ENCODE measurements at places on chromosomes 6 and 20.
A peak's percentile ranks its signal among the peaks of the same experiment; 100 is the strongest.

DNA sequence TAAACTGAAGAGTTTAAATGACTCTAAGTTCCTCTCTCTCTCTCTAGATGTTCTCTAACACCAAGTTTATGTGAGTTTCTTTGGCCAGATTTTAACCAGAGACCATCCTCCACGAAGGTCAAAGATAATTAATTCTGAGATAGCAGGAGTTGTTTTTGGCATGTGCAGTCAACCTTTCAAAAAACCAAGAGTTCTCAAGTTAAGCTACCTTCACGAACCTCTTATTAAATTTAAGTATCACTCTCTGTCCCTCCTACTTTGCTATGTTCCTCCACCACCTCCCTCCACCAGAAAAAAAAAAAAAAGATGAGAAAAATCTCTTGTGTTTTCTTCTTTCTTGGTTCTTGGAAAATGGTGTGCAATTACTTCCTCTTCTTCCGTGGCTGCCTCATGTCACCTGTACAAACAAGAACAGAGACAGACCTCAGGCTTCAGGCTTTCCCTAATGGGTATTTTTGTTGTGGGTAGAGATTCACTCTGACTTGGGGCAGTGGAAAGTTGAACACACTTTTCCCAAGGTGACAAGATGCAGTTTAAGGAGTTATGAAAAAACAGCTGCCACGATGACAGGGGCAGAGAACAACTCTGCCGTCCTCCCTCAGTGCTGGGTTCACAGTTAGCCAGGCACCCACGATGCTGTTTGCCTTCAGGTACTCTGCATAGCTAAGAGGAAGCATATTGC lies 64.3 kb downstream of the ADTRP start:
- DNase-seq, result no peak

- DNase-seq, result no peak
Measured at GRCh38 chr6:116206231-116206903, 47.5 kb downstream of the TSPYL4 start.

DNA sequence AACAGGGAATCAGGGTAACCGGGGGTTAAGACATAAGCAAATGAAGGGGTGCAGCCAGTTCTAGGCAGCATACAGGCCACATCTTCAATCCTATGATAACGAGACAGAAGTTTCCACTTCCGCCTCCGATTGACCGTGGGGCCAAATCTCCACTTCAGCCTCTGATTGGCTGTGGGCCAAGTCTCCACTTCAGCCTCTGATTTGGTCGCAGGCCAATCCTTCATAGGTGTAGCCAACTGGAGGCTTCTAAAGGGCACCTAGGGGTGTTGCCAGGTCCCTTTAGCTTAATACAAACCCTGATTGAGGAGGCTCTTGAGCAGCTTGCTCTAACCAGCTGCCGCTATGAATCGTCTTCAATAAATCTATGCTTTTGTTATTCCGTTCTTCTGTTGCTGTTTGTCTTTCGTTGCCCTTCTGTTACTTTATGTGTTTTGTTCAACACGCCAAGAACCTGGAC lies 2.1 kb upstream of the ERGIC3 start:
- DNase-seq, result peak; percentile 95

- DNase-seq, result no peak
Measured at GRCh38 chr20:404088-404487, 4.0 kb upstream of the RBCK1 start.

- DNase-seq, result no peak
Measured at GRCh38 chr6:161458201-161458951, 184.5 kb upstream of the AGPAT4 start.

DNA sequence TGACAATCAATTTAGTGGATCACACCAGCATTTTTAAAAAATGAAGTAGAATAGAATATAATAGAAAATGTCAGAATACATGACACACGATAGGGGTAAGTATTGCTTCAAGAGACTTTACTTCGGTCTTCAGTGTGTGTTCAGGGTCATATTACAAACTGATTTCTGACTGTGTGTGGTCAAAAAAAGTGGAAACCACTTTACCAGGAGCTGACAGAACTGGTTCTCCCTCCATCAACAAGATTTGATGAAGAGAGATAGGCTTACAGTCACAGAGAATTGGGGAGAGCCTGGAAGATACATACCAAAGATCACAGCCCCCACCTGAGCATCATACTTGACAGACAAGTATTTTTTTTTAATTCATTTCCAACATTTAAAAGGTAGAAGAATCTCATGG lies 21.7 kb downstream of the ARMC2 start:
- no peak for DNase-seq

DNA sequence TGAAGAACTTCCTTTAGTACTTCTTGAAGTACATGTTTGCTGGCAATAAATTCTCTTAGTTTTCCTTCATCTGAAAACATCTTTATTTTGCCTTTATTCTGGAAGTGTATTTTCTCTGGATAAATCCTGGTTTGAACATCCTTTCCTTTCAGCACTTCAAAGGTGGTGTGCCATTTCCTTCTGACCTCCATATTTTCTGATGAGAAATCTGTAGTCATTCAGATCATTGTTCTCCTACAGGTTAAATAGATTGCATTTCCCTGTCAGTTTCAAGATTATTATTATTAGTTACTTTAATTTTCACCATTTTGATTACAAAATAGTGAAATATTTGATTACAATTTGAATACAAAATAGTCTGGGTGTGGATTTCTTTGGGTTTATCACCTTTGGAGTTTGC lies 134.5 kb downstream of the CDH26 start:
- DNase-seq, result no peak

DNA sequence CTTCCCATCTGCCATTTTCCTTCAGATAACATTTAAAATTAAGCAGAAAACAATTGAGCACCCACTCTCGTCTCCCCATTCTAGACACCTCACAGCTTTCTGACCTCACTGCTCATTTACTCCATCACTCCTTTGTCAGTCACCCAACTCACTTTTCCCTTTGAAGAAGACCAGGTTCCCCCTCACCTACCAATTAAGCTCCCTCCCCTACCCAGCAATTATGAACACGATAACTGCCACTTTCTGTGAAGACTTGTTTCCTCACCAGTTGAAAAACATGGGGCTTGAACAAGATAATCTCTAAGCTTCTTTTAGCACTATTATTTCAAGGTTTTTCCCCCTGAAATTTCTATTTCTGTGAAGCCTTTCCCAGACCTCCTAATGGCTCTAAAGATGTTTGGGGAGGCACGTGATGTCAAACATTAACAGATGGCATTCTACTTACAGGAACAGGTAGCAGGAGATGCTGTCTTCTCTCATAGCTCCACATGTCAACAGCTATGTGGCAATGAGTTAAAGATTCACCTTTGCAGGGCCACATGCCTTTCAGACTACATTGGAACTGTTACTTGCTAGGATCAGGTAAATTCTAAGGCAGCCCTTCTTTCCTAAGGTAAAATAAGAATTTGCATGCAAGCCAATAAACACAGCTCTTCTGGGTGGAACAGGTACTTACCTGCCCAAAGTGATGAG lies 24.8 kb upstream of the SLA2 start:
- no peak for DNase-seq

All from SHP77 (cell line).